ENCODE measurements at places on chromosomes 7 and 10.

DNA sequence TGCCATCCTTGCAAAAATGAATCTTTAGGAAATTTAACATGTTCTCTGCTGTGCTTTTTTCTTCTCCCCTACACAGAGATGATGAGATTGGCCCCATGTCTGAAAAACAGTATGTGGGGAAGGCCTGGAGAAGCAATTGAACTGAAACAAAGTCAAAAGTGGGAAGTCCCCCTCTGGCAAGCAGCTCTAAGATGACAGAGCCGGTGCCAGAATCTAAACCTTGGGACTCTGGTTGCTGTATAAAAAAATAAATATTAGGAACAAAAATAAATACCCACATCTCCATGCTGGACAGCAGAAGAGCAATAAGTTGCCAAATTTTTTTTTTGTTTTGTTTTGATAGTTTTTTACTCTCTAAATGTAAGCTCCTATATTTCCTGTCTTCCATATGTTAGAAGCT, 51.8 kb upstream of the TRIL start:
- no peak for DNase-seq

- no peak for DNase-seq
Observed at GRCh38 chr10:124271676-124272075, 147.0 kb downstream of the OAT start.

- DNase-seq: no peak
Observed at GRCh38 chr10:48533540-48533939, 71.3 kb downstream of the ARHGAP22 start.

- DNase-seq: no peak
Observed at GRCh38 chr10:49010295-49010694, 70.7 kb upstream of the LRRC18 start.

DNA sequence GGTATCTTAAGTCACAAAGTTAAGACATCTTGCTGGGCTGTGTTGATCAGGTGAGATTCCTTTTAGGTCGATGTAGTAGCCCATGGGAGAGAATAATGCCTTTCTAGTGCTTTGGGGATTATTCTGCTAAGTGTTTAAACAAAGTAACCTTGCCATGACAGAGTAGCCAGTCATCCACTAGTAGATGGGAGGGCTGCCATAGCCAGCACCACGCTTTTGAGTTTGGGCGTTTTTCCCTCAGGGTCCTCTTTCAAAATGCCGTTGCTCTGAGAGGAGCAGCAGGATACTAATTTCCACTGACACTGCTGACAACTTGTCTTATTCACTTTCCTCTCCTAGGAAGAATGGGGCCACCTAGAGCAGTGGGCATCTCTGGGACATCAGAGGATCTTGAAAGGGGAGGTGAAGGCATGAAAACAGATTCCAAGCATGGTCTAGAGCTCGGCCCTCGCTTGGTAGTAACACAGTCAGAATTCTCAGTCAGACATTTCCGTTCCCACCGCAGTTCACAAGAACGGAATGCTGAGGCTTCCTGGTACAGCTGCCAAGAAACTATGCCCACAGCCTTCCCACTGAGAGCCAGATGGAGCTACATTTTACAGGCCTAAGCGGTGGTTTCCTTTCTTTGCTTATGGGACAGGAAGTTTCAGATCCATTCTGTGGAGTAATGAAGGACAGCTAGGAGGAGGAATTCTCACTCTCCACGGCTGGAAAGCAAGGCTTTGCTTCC, 15.3 kb upstream of the RSU1 start:
- no peak for DNase-seq

DNA sequence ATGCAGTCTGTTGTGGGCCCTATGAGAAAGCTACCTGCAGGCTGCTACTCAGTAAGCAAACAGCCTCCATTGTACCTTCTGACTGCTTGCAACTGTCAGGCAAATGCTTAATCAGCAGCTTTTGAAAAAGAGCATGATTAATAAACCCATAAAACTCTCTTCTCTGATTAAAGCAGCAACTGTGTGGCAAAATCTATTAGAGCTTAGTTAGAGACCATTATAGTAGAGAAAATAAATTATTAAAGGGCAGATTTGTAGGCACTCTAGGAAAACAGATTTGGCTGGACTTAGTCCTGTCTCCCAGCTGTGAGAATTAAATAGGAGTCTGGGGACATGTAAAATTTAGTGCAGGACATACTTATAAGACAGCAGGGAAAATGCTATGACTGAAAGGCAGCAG, 132.5 kb upstream of the WNT16 start:
- no peak for DNase-seq

DNA sequence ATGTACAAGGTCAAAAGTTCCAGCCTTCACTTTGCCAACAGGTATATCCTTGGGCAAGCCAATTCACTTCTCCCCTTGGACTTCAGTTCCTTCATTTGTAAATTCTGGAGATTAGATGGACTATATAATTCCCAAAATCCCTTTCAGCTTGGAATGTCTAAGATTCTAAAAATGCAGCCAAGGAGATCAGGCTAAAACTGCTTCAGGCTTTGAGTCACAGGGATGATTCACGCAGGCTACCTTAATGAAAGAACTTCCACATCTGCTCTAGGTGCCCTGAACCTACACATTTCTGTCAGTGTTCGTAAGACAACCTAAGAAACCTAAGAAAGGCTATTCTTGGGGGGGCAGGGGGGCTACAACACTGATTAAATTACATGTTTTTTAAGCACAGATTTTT, 7.1 kb downstream of the CPVL start:
- no peak for DNase-seq

- no peak for DNase-seq
Observed at GRCh38 chr7:74275401-74275881, 13.8 kb upstream of the CLIP2 start.

- DNase-seq: no peak
Observed at GRCh38 chr7:70466725-70467364, 665.1 kb upstream of the GALNT17 start.

GRCh38 chr10:60536529-60537114, 146.9 kb upstream of the ANK3 start:
- no peak for DNase-seq

- peak; percentile 54 for DNase-seq
Observed at GRCh38 chr7:88243345-88243909, 23.6 kb upstream of the SRI start.

DNA sequence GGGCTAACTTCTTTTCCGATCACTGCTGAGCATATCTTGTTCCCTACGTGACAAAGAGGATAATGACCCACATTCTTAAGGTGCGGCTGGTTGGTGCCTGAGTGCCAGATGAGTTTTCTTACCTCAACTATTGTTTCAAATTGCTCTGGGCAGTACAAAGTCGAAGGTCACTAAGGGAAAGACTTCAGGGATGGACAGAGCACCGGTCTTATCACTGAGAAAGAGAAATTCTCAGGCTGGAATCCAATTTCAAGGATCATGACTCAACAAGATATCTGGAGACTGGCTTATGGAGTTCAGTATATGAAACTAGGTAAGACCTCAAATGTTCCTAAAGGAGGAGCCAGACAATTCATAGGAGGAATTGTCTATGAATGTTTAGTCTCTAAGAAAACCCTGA, 780.3 kb downstream of the SUGCT start:
- DNase-seq: no peak

DNA sequence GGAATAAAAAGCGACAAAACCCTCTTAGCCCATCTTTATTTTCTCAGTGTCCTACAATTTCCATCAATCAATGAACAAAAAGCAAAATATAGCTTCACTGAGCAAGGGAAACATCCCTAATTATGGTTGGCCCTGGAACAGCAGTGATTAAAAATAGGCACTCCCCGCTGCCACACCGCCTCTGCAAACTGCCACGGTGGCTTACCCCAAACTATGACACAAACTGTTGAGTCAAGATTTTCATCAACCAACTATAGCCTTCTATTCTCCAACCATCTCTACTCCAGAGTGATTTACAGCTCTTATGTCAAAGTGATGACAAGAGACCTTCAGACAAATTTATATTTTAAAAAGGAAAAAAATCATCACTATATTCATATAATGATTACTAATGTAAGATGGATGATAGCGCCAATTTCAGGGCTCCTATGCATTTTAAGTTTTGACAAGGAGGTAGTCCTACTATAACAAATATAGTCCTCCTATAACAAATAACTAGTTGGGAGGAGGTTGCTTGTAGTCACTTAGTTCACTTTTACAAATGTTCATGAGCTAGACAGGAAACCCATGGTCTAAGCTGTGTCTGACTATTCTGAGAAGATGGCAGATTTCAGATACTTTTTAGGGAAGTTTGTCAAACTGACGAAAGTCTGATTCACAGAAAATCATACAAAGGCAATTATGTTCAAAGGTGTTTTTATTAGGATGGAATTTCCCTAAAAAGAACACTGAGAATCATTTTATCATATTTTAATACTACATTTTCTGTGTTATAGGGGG, 26.3 kb downstream of the DENND11 start:
- DNase-seq: no peak

DNA sequence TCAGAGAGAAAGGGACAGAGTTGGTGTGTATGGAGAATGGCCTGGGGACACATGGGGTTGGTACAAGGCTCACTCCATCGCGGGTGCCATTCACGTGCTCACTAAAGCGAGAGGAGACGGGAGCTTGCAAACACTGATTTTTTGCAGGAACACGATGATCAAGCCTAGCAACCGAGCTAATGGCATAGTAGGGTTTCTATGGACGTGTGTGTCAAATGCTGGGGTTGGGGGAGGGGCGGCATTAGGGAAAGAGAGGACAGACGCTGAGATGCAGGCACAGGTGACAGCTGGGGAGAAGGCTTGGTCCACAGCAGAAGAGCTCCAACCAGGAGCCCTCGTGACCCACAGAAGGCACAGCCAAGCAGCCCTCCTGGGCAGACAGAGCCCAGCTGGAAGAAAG, 33.9 kb downstream of the RCC1L start:
- DNase-seq: no peak

DNA sequence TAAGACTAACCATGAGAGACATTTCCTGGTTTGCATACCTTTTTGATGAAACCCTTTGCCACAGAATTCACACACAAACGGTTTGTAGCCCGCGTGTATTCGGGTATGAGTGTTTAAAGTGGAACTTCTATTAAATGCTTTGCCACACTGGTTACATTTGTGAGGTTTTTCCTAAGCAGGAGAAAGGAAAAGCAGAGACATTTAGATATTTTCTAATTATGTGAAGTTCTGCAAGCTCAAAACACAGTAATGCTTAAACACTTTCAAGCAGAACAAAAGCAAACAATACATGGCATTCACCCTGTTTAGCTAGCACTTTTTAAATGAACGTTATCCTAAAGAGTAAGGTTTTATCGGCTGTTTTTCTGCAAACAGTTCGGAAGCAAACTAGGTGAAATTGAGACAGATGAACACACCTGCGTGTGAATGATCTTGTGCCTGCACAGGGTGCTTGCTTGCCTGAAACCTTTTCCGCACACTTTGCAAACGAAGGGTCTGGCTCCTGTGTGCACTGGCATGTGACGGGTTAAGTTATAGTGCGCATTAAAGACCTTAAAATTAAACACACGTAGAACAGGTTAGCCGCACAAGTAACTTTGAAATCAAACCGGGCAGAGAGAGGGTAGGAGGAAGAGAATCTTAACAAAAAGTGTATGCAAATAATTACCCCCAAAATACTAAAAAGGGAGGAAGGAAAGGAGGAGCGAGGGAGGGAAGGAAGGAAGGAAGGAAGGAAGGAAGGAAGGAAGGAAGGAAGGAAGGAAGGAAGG, 1.6 kb downstream of the FEZF1 start:
- no peak for DNase-seq

Measured in NCI-H2227 treated with DMSO at 0.1 percent for 48 hours (cell line).